ENCODE measurements at places on chromosomes 2 and 18.

GRCh38 chr18:79556829-79557585 lies 122.6 kb upstream of the CTDP1 start:
- no peak for DNase-seq

- no peak for DNase-seq
These were observed 132.4 kb downstream of the CYP26B1 start for GRCh38 chr2:72015266-72015665.

DNA sequence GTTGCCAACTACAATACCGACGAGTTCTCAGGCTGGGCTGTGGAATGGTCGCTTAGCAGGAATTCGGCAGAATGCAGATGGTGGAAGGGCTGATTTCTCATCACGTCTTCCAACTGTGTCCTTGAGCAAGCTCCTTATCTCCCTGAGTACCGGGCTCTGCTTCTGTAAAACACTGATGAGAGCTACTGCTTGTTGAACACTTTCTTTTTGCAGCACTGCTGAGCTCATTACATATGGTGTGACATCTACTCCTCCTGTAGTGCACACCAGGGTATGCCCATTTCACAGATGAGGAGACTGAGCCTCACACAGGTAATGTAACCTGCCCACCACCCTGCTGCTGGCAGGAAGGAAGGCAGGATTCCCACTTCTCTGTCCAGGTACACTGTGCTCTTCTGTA lies 8.3 kb downstream of the IL1R2 start:
- no peak for DNase-seq

DNA sequence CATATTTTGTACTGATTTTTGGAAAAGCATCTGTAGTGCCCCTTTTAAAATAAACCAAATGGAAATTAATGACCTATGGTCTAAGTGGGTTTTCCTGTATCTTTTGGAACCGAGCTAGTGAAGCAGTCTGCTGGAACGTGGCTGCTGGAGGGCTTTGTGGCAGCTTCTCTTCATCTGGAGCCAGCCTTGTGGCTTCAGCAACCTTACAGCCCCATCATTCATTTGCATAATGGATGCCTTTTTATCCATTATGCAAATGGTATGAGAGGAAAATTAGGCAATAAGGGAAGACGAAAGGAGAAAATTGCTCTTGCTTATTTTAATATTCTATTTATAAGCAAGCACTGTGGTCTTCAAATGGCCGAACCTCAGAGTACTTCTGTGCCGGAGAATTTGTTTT lies 421.0 kb downstream of the PARD3B start:
- DNase-seq, result no peak

GRCh38 chr2:98561902-98562695 lies 46.2 kb downstream of the COA5 start:
- peak; percentile 9 for DNase-seq

- no peak for DNase-seq
These were observed 311.2 kb upstream of the HDAC4 start for GRCh38 chr2:239711911-239712570.

- DNase-seq, result no peak
These were observed 89.7 kb upstream of the MSH2 start for GRCh38 chr2:47313141-47313691.

GRCh38 chr2:234300932-234301823 lies 195.7 kb downstream of the ARL4C start:
- DNase-seq, result no peak

- DNase-seq, result no peak
These were observed 20.3 kb upstream of the ASXL3 start for GRCh38 chr18:33557706-33558105.

GRCh38 chr2:7429733-7430132 lies 512.5 kb downstream of the RNF144A start:
- DNase-seq, result no peak

GRCh38 chr2:220891405-220891804 lies 680.7 kb downstream of the EPHA4 start:
- DNase-seq, result no peak

GRCh38 chr2:189163889-189164288 lies 15.7 kb downstream of the COL5A2 start:
- no peak for DNase-seq

DNA sequence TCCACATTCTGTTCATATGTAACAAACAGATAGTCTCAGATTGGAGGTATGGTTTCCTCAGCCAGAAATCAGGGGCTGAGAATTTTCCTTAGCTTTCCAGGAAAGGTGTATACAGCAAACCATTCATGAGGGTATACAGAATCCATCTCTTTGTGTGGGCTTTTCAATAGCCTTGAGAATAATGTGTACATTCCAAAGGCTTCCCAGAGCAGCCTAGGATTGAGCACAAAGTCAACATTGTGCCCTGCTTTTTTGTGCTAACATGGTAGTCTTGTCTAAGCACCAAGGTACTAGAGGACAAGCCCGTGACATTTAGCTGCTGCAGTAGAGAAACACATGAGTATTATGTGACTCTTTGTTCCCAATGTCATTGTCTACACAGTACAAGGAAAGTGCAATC lies 322.1 kb upstream of the TANK start:
- DNase-seq, result no peak

- no peak for DNase-seq
These were observed 919 bp upstream of the CYP1B1 start for GRCh38 chr2:38076710-38077430.

- DNase-seq, result no peak
These were observed 94.5 kb upstream of the TMEM178A start for GRCh38 chr2:39571111-39571731.

DNA sequence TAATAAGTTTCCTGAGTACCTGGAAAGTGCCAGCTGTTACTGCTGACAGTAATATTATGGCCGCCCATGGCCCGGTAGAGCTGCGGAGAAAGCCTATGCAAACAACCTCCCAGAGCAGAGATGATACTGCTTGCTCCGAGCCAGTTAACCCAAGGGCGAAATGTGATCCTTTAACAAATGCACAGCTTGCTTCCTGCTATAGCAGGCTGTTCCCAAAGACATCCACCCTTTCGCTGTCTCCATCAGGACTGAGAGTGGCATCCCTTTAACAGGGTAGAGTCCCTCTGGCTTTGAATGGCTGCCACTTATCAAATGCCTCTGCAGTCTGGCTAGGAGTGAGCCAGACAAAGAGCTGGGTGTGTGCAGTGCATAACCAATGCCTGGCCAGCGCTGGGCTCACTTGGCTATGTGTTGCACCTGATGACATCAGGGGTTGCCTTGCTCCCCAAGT lies 69.7 kb upstream of the DAPL1 start:
- no peak for DNase-seq

DNA sequence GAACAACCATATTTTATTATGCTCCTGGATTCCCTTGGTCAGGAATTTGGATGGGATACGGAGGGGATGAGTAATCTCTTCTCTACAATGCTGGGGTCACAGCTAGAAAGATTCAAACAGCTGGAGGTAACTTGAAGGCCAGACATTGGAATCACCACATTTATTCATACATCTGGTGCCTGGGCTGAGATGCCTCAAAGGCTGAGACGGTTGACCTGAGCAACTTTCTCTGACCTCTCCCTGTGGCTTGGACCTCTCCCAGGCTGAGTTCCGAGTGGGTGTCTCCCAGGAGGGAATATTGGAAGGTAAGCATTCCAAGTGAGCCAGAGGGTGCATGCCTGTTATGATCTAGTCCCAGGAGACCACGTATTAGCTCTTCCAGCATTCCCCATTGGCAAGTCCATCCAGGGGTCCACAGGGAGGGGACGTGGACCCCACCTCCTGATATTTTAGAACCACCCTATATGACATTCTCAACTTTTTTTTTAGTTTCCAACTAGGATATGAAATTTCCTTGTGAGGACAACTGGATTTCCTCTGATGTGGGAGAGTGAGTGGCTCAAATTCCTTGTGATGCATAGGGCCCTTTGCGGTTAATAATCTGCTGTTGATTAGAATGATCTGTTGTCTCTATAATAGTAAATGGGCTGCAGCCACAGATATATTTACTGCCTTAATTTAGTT lies 101.8 kb downstream of the MRPS9 start:
- no peak for DNase-seq

DNA sequence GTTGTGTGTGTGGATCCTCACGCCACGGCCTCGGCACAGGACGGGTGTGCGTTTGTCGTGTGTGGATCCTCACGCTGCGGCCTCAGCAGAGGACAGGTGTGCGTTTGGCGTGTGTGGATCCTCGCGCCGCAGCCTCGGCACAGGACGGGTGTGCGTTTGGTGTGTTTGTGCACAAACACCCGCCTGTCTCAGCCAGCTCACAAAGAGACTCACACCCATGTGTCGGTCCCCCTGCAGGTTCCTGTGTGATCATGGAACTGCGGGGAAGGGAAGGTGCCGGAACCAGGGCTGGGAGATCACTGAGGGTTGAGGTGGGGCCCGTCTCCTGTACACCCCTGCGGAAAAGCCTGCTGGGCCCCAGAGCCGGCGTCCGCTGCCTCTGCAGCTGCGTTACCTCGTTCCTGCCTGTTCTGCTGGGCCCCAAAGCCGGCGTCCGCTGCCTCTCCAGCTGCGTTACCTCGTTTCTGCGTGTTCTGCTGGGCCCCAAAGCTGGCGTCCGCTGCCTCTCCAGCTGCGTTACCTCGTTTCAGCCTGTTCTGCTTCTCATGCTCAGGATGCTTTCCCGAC lies 53.6 kb downstream of the CTDP1 start:
- DNase-seq, result peak; percentile 12

GRCh38 chr18:9643549-9643948 lies 29.2 kb upstream of the PPP4R1 start:
- DNase-seq, result peak; percentile 81

GRCh38 chr2:67503066-67503795 lies 106.1 kb downstream of the ETAA1 start:
- no peak for DNase-seq

GRCh38 chr2:86235196-86235980 lies 36.1 kb downstream of the MRPL35 start:
- no peak for DNase-seq

- DNase-seq, result no peak
These were observed 28.8 kb upstream of the KCMF1 start for GRCh38 chr2:84942166-84942565.

GRCh38 chr18:74173434-74173750 lies 25.1 kb downstream of the TIMM21 start:
- no peak for DNase-seq

- DNase-seq, result peak; percentile 20
These were observed 3.1 kb downstream of the PAIP2B start for GRCh38 chr2:71223767-71224333.

GRCh38 chr2:21103274-21103891 lies 20.4 kb upstream of the TDRD15 start:
- no peak for DNase-seq

GRCh38 chr2:60091894-60092293 lies 461.6 kb downstream of the BCL11A start:
- DNase-seq, result no peak

DNA sequence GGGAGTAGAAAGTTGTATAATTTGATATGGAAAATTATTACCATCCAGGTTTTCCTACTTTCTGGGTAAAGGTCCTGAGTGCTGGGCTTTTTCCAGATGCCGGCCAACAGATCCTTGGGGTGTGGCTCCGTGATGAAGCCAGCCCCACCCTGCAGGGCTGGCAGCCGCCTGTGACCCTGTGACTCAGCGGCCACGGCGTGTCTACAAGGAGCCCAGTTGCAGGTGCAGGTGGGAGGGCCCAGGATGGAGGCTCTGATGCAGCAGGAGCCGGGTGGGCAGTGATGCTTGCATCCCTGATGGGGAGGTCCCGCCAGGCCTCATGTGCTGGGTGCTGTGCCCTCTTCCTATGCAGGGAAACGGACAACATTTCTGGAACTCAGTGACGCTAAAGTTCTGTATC lies 96.0 kb upstream of the ALKAL2 start:
- no peak for DNase-seq

DNA sequence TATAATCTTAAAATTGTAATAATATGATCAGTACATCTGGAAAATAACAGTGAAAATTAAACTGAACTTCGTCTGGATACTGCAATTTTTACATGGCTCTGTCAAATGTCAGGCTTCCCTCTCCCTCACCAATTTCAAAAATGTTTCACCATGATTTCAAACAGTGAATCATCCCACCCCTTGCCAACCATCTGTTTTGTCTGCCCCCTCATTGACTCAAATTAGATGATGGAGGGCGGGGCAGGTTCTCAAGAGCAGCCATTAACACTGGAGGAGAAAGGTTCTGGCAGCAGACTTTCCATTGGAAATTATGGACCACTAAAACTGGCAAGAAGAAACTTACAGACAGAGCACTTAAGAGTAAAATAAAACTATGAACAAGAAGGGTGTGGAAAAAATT lies 1195.7 kb upstream of the ZEB2 start:
- DNase-seq, result no peak

DNA sequence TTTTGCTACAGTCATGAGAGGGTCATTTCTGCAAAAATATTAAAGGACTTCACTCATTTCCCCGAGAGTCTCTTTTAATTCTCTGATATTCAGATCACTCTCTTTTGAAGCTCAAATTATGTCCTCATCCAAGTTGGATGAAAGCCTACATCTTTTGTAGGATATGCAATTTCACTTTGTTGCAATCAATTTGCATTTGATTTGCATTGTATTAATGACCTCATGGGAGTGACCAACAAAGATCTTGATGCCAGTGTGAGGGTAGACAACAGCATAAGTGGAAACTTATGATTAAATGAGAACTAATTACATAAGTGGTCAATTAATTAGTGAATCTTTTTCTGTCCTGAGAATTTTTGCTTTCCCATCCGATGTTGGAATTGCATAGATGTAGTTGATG lies 60.3 kb upstream of the UPP2 start:
- DNase-seq, result no peak

GRCh38 chr18:473802-474201 lies 26.7 kb downstream of the COLEC12 start:
- DNase-seq, result no peak

DNA sequence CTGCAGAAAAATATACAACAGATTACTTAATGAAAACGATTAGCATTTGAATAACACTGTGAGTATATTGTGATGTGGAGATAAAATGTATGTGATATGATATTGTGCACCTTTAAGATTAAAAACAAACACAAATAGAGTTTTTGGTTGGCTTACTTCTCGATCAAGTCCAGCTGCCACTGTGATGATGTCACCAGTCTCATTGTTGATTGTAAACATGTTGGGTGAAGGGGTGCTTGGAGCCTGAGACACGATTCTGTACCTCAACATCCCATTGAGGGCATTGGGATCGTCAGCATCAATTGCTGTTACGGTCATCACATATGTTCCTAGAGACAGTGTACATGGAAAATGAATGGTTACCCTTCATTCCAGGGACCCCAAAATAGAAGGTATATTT lies 174.1 kb downstream of the CDH2 start:
- DNase-seq, result no peak

DNA sequence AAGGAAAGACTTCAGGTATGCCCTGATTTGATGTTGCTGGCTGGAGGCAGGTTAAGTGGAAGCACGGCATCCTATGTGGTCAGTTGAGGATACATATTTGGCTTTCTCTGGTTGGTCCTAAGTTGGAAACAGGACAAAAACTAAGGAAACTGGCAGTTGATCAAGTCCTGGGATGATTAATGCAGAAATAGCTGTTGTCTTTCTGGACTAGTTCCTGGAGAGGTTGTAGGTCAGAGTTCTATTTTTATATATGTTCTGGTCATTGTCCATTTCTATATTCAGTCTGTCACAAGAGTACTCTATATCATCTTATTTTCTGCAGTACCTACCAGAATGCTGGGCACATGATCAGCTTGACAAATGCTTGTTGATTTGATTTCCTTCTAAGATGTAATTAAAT lies 4.0 kb upstream of the SLC35F5 start:
- DNase-seq, result no peak
